NCI-H2081 (cell line): ENCODE measurements at places on chromosomes 12 and 14.

DNA sequence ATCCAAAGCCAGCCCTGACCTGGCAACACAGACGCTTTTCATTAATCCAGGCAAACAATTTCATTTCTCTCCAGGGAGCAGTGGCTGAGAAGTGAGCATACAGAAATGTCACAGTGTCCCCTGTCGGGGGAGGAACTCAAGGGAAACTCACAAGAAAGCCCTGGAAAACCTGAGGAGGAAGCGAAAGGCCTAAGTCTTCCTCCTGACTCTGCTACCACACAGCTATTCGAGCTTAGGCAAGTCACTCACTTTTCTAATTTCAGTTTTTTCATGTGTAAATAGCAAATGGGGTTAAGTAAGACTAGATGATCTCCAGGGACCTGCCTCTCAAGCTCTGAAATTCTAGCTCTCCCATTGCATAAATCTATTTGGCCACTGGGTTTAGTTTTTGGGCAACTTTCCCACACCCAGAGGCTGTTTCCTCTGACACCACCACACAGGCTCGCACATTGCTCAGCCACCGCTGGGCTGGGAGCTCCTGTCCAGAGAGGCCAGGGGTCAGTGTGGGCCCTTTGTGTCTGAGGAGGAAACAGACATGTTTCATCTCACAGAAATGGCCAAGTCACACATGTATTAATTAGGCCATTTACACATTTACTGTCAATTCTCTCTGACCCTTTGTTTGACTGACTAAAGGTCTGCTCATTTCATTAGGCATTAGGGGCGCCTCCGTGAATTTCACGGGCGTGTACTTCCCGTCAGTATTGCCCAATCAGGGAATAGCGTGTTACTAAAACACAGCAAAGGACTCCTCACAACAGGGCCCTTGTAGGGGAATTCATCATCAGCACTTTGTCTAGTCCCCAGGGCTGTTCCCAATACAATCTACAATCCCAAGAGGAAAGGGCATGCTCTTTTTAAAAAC is 9.8 kb upstream of the PNMA1 start:
- DNase-seq: no peak

- no peak for DNase-seq
Observed at GRCh38 chr14:34018564-34019244, 67.8 kb upstream of the EGLN3 start.

GRCh38 chr12:76757694-76758093 is 6.2 kb upstream of the ZDHHC17 start:
- no peak for DNase-seq

- DNase-seq: no peak
Observed at GRCh38 chr12:46259713-46260112, 9.1 kb downstream of the SLC38A1 start.

- no peak for DNase-seq
Observed at GRCh38 chr14:50948205-50948604, 3.9 kb upstream of the PYGL start.

GRCh38 chr12:122471324-122472226 is 29.2 kb downstream of the ZCCHC8 start:
- peak; percentile 21 for DNase-seq

- DNase-seq: no peak
Observed at GRCh38 chr14:102924632-102925588, 2.4 kb downstream of the AMN start.

GRCh38 chr12:129028844-129029243 is 175.6 kb downstream of the GLT1D1 start:
- DNase-seq: peak; percentile 29

- peak; percentile 94 for DNase-seq
Observed at GRCh38 chr14:69842686-69843420, 36.4 kb upstream of the SMOC1 start.
